ENCODE measurements at places on chromosomes 11 and 22. TPM values are rescaled to one million over a fixed set of nuclear protein-coding genes. Genes with fewer than 3 reads are reported as not detected.

GRCh38 chr11:122199661-122200060 is 83.6 kb upstream of the BLID start:
- no peak for ATAC-seq

GRCh38 chr11:14075118-14076078 is 112.9 kb downstream of the SPON1 start:
- peak; percentile 77 for ATAC-seq

GRCh38 chr11:74311352-74311926 is at the start of gene P4HA3:
Gene P4HA3 (minus strand): TSS chr11:74311640. CDS start chr11:74311611, 29 bp downstream.
- peak; percentile 86 for ATAC-seq

Gene PICK1
- 22.6 TPM for total RNA-seq

Gene TMA7B
- 0.24 TPM for total RNA-seq

Gene MTA2
- 88.4 TPM for total RNA-seq

Gene LBHD1
- total RNA-seq: 4.7 TPM
